HS-5 (cell line): ENCODE measurements at places on chromosomes 7 and 10.

DNA sequence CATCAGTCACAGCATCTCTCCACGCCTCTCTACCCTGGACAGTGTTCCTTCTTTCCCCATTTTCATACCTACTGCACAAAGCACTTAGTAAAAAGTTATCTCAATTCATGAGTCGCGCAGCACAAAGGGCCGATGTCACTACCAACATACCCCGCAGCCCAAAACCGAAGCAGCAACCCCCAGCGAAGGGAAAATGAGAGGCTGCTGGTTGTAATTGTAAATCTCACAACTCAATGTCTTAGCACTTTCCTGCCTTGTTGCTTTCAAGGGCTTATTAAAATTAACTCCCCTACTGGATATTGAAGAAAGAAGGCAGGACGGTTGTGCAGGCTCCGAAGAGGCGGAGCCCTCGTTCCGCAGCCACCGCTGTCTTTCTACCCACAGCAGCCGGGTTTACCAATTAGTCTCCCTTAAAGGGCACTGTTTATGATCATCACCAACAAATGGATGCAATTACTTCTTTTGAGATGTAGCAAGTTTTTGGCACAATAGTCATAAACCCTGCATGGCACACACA, 6.5 kb downstream of the DIP2C start:
- no peak for DNase-seq

DNA sequence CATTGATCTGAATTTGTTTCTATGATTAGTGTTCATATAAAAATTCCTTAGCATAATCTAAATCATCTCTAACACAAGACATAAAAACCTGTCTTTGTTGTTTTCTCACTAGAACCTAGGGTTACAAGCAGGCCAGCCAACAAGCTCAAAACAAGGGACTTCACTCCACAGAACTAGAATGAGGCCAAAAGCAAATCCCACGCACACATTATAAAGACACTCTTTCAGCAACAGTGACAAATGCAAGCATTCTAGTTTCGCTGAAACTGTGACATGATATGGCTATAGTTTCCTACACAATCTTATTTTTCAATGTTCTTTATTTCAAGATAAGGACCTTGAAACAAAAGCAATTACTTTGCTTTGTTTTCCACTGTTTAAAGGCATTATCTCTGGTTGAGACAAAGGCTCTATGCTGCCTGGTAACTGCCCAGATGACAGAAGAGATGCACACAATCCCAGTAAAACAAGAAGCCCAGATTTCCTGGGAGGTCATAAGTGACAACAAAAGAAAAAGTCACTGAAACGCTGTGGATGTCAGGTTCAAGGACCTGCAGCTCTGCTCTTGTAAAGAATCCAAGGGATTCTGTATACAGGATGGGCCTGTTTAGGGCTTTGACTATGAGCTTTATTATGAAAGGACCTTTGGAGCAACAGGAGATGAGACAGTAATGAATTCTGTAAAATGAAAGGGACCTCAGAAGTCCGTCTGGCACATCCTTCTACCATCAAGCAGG, 105.3 kb downstream of the SORCS1 start:
- DNase-seq: no peak

DNA sequence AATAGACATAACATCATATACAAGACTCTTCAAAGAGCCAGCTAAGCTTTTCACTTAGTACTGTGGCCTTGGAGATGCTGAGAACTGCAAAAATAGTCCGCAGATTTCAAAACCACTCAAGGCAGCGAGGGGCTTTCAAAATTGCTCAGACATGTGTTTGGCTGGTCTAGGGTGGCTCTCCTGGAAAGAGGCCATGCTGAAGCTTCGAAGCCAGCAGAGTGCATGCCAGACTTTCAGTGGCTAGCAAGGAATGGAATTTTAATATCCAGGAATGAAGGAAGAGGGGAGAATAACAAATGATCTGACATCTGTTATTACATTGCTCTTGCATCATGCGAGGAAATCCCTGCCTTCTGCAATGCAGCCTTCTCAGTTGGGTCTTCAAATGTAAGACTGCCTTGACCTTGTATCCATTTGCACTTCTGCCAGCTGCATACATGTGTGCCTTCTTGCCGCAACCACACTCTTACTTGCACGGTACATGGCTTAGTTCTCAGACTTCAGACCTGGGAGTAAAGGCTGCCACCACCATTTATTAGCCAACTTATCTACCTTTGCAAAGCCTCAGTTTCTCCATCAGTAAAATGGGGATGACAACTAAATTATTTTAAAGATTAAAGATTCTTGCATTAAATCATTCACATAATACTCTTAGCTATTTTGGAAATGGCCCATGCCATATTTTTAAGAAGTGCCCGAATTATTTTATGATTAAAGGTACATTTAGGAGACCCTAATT, 55.9 kb downstream of the ITIH5 start:
- peak; percentile 68 for DNase-seq

DNA sequence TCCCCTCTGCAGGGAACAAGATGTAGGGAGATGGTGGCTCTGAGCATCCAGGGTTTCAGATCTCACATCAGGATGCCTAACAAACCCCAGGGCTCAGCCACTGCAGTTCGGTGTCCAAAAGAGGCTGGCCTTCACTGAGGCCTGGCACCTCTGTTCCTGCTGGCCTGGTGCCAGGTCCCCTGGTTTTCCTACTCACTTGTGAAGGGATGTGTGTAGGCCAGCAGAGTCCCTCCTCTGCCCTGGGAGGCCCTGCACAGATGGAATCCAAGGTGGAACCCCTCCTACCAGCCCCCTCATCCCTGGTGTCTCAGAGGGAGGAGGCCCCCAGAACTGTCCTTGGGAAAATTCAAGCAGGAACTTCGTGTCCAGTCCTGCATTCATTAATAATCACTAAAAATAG, 260.6 kb downstream of the CCSER2 start:
- DNase-seq: no peak

GRCh38 chr10:18400201-18400905, 251.0 kb downstream of the NSUN6 start:
- no peak for DNase-seq

GRCh38 chr10:73731588-73732375, 12.4 kb upstream of the SEC24C start:
- no peak for DNase-seq

DNA sequence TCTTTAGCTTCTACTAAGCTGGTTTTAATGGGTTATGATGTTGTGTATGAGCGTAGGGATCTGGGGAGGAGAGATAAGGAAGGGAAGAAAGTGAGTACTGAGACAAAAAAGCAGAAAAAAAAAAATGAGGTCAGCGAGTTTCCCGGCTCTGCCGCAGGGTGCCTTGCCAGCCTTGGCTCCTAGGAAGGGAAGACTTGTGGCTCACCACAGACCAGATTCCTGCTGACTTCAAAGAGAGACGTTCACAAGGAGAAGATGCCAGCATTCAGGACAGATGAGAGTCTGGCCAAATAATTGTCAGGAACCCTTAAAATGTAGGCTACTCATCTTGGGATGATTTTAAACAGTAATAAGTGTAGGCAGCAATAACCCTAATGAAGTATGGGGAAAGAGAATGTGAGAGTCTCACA, 11.4 kb upstream of the FAS start:
- DNase-seq: no peak
